Right hindlimb (tissue), 1 donor: ENCODE measurements at places on chromosomes 7 and 10.
A peak's percentile ranks its signal among the peaks of the same experiment; 100 is the strongest.

- DNase-seq, result no peak
Observed at GRCh38 chr10:3008518-3009195, 58.7 kb upstream of the PFKP start.

DNA sequence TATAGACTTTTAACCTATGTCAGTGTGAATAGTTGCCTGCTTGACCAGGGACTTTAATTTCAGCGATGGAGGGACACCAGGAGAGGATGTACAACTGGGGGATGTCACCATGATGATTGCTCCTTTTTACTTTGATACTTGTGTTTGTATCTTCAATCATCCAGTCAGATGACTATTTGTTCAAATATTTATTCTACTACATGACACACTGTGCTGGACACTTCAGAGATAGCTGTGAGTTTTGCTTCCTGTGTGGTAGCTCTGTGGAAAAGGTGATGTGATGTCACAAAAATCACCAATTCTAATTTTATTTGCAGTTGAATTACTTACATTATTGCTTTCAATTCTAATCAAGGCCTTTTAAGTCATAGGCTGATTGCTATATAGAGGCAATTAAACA lies 62.7 kb upstream of the CREB5 start:
- DNase-seq, result no peak

DNA sequence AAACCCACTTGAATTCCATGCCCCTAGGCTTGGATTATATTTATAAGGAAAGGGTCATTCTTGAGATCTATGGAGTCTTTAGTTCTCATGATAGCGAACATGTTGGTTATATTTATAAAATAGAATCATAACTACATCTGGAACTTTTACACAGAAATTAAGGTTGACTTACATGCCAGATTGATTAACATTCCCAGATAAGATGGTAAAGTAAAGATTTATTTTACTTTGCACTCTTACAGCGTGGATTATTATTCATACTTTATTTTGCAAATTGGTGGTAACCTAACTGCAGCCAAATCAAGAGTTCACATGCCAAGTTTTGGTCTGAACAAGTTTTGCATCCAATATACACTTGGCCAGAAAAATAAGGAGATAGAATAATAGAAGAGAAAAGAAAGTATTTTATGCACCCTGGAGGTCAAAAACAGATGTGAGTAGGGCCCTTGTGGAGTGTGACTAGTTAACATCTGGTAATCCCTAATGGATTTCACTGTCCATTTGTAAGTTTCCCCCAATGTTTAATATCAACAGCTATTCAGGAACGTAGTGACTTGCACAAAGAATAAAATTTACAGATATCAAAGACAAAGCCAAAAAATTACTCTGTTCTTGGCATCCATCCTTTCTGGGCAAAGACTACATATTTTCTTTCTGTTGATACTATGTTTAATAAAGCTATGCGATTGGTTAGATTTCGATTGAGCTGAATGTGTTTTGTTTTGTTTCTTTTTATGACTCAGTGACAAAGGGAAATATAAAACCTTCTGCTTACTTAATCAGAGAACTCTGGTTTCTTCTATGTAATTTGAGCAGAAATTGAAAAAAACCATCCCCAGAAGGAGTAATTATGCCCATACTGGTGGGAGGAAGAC lies 10.1 kb upstream of the TMEM26 start:
- no peak for DNase-seq

DNA sequence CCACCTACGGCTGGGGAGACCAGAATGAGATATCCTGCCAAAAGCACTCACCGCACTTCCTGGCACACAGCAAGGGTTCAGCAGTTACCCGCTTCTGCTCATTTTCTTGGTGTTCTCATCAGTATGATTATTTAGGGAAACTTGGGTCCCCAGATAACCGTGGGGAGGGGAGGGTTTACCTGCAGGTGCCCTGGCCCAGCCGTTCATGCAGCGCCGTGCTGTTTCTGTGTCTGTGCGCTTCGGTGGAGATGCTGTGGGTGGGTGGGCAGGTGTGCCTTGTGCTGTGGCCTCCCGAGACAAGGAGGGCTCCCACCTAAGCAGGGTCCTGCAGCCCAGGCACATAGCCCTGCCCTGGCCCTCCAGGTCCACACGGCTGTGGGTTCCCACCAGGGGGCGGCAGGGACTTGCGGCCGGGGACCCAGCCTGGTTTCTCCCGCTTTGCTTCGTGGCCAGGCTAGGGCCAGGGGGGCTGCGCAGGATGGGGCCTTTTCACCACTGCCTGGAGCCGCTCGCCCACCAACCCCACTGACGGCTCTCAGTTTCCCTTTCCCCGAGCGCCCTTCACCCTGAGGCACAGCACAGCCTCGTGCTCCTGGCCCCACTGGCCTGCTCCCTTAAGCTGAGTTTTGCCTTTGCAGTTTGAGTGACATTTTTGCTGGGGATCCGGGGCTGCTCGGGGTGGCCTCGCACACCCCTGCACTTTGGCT lies 78.5 kb downstream of the LHPP start:
- DNase-seq, result peak; percentile 81

DNA sequence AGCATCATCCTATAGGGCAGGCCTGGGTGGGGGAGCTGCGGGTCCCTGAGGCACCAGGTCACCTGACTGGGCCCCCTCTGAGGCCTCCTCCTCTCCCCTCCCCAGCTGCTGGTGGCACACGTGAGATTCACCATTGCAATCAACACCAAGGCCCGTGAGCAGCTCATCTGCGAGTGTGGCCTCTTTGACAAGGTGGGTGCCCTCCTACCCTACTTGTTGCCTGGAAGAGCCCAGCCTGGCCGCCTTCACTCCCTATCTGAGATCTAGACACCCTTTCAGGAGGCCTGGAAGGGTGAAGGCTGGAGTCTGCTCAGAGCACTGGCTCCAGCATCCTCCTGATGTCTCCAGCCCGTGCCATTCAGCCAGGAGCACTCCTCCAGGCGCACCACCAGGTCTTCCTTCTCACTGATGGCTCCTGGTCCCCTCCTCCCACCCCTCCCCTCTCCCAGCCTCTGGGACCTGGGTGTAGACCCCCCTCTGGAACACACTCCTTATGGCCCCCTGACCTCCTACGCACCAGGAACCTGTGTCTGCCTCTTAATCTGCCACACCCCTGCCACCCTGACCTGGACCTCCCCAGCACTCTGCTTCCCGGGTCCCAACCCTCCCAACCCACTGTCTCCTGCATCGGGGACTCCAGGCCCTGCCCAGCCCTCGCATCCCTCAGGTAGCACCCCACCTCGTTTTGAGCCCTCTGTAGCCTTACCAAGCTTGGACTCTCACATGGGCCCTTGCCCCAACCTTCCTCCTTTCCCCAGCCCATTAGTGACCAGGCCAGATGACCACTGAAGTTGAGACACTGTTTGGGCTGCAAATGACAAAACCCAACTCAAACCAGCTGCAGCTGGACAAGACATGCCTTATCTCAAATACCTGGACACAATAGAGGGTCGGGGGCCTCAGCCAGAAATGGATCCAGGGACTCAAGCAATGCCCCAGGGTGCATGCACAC lies 67.5 kb downstream of the ALOX5 start:
- no peak for DNase-seq

GRCh38 chr10:116771101-116771958 lies 29.0 kb upstream of the HSPA12A start:
- DNase-seq, result peak; percentile 45

GRCh38 chr10:43961523-43962345 lies 313.1 kb upstream of the ZNF32 start:
- no peak for DNase-seq

DNA sequence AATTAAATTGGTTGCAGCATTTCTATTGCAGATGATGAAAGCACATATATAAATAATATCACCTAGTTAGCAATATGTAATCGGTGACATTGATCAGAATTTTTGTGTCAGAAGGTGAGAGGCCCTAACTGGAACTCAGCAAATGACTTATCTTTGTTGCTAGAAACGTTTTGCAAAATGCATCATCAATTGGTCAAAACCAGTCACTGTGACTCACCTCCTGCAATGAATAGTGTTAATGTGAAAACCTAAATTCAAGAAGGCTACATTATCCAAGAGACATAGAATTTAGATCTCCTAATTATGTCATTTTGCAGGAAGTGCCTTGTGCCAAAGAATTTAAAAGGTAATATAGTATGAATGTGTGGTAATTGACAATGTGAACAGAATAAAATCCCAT lies 9.8 kb upstream of the PNLIPRP3 start:
- no peak for DNase-seq

GRCh38 chr10:131972474-131973071 lies 9.2 kb downstream of the BNIP3 start:
- DNase-seq, result peak; percentile 71

GRCh38 chr10:29243750-29244149 lies 45.1 kb upstream of the LYZL1 start:
- DNase-seq, result no peak

DNA sequence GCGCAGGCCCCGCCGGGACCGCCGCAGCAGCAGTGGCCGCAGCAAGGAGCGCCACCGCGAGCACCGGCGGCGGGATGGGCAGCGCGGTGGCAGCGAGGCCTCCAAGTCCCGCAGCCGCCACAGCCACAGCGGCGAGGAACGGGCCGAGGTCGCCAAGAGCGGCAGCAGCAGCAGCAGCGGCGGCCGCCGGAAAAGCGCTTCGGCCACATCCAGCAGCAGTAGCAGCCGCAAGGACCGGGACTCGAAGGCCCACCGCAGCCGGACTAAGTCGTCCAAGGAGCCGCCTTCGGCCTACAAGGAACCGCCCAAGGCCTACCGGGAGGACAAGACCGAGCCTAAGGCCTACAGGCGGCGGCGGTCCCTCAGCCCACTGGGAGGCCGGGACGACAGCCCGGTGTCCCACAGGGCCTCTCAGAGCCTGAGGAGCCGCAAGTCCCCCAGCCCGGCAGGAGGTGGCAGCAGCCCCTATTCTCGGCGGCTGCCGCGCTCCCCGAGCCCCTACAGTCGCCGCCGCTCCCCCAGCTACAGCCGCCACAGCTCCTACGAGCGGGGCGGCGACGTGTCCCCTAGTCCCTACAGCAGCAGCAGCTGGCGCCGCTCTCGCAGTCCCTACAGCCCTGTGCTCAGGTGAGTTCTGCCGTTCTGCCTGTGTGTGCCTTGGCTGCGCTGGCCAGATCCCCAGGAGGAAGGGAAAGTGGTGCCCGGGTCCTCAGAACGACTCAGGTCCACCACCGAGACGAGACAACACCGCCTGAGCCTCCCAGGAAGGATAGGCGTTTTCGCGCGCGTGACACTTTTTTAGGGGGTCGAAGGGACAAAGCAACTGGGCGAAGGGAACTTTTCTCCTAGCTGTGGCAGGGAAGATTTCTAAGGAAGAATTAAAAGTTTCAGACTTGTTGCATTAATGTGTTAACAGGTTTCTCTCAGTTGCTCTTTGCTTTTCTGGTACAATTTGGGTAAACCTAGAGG lies 1.5 kb downstream of the CDK13 start:
- DNase-seq, result peak; percentile 63

DNA sequence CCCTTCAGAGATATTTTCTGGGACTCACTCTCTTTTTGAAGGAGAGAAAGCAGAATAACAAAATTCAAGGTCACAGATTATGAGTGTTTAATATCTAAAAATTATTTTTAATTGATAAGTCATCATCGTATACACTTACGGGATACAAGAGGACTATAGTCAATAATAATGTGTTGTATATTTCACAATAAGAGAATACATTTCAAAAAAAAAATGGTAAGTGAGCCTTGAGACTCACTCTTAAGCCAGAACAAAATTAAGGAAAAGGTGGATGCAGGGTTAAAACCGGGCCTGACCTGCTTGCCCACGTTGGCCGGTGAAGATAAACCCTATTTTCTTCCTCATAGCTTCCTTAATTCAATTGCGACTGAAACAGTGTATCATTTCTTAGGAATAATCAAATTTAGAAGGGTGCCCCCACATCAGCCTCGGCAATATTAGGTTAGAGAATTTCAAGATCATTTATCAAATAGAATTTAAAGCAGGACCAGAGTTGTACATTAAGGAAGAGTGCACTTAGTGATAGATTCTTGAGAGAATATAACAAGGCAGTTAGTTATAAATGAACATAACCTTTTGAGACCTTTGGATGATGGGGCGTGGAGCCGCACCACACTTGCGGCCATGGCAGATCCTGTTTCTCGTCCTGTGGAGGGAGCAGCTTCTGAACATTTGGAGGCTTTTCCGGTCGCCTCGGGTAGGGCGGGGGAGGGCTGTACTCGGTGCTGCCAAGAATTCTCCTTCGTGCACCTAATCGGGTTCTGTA lies 321.8 kb downstream of the PAXIP1 start:
- no peak for DNase-seq

GRCh38 chr10:124675261-124675660 lies 68.9 kb downstream of the FAM53B start:
- no peak for DNase-seq

GRCh38 chr10:58209669-58210068 lies 58.0 kb downstream of the IPMK start:
- no peak for DNase-seq

- DNase-seq, result no peak
Observed at GRCh38 chr7:98341106-98341505, 59.6 kb downstream of the BRI3 start.

DNA sequence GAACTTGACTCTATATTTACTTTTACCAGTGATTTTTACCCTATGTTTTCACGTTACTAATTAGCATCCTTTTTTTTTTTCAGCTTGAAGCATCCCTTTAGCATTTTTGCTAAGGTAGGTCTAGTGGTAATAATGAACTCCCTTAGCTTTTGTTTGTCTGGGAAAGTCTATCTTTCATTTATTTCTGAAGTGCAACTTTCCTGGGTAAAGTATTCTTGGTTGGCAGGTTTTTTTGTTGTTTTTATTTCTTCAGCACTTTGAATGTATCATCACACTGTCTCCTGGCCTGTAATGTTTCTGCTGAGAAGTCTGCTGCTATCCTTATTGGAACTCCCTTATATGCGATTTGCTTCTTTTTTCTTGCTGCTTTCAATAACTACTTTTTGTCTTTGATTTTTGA lies 149.7 kb upstream of the HPS1 start:
- DNase-seq, result no peak

GRCh38 chr10:130254662-130255061 lies 118.5 kb downstream of the GLRX3 start:
- DNase-seq, result no peak

DNA sequence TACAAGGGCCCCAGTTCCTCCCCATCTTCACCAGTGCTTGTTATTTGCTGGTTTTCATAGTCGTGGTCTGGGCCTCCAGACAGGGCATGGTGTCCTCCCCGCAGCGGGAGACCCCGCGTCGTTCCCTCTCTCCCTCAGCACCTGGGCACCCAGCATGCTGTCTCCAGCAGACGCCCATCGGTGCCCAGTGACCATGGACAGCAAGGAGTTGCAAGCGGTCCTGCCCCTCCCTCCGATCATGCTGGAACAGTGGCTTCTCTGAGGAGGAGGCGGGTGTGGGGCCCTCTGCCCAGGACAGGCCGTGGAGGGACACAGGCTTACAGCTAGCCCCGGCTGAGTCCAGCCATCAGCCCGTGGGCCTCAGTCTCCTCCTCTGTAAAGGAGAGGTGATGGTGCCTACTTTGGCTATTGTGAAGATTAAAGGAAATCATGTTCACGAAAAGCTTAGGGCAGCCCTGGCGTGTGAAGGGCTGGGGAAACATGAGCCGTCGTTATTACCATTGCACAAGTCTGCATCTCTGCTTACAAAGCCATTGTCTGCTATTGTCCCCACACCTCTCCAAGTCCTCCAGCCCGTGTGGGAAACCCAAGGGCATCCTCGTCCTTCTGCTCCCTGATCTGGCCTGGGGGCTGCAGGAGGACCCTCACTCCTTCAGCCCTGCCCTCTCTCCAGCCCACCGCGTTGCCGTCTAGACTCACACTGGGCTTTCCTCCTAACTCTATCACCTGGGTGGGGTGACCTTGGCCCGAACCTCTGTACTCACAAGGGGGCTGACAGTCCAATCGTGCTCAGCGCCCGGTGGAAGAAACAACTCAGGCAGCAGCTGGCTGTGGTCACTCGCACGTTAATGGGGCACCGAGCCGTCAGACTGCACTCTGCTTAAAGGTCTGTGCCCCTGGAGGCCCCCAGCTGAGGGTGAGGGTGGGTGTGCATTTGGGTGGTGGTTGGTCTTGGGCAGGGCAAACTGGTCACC lies 29.9 kb downstream of the EN2 start:
- no peak for DNase-seq
